Epithelial cell of alveolus of lung (primary cell): ENCODE measurements at places on chromosomes 12 and 14. TPM values are rescaled to one million over a fixed set of nuclear protein-coding genes. Genes with fewer than 3 reads are reported as not detected.

The KRT6B gene
- 1.0 TPM in 1 of 2 replicates, not detected in the other for total RNA-seq

The MYO1H gene
- not detected in 2 replicates for total RNA-seq

The ERP27 gene
- 0.26 TPM in 1 of 2 replicates, not detected in the other for total RNA-seq

The CPSF2 gene
- 25.8 and 29.0 TPM in 2 replicates for total RNA-seq

The COX8C gene
- not detected in 2 replicates for total RNA-seq

The SLC7A8 gene
- 0.26 and 4.6 TPM in 2 replicates for total RNA-seq

The CCDC197 gene
- total RNA-seq, result not detected in 2 replicates

The C12orf75 gene
- total RNA-seq, result 12.9 and 131 TPM in 2 replicates

The FLRT2 gene
- total RNA-seq, result 11.9 and 12.1 TPM in 2 replicates

The CEP290 gene
- total RNA-seq, result 3.9 and 9.3 TPM in 2 replicates

The ERH gene
- 103 and 149 TPM in 2 replicates for total RNA-seq
